SJSA1 (cell line): ENCODE measurements at places on chromosomes 7 and 10.

DNA sequence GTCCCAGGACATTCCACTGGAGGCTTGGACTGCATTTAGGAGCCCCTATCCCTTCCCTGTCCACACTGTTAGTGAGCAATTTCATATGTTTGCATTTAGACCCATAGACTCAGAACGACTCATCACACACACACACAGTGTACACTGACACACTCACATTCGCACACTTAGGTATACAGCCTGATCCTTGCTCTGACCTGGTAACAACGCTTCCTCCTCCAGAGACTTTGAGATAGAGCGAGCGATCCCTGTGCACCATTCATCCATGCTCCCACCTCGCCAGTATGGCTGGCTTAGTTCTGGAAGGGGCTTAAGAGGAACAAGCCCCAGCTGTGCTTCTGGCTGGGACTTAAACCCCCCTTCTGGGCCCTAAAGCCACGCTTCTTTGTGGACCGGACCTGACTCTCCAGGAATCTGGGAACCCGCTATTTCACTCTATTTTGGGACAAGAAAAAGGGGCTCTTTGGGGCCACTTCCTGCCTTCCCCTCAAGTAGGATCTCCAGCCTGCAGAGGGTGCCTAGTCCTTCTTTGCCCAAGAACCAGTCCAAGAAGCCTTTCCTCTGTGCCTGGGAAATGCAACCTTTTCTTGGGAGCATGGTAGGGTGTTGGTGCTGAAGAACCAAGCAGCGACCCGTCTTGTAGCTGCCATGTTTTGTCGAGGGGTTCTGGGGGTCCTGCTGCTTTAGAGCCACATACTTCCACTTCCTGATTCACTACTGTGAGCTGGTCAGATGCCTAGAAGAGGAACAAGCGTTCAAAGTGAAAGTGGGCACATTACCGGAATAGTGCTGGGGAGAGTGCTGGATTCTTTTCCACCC, 1.1 kb upstream of the HOXA13 start:
- H3K36me3 ChIP-seq = 0 out of 2 replicates have a peak, but pooled peaks cover 4% of the 10 kb centered on the region
- DNase-seq = peak; percentile 30
- no peak overlapping the region for H3K27ac ChIP-seq

DNA sequence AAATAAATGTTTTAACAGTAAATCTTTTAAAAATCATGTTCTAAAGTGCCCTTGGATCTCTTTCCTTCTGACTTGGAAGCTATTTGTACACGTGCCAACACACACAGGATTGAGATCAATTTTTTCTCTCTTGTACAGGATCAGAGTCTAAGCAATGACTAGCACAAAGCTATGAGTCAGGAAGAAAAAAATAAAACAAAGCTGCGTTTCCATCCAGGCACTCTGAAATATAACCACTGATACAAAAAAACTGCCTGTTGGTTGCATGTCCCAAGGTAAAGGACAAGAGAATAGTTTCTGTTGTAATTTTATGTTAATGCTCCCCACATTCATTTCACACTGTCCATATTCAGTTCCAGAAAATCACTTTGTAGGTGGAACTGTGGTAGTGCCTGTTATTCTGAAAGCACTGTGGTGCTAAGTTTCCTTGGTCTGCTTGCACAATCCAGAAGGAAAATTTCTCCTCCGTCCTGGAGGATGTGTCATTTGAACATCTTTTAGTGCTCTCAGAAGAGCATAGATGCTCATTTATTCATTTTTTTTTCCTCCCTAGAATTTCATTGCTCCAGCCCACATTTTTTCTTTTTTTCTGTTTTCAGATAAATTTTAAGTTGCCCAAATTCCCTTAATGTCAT, 113.4 kb downstream of the PLXDC2 start:
- H3K4me1 ChIP-seq = no peaks in the 10 kb centered on the region
- no peak overlapping the region for H3K4me3 ChIP-seq
- H3K27ac ChIP-seq = no peak overlapping the region
- no peak for DNase-seq

GRCh38 chr10:75111907-75112679, 637 bp downstream of the SAMD8 start:
- peak overlapping the region; percentile 79 for H3K4me3 ChIP-seq
- H3K4me1 ChIP-seq = peaks cover 17% of the 10 kb centered on the region
- no peaks in the 10 kb centered on the region for H3K27me3 ChIP-seq
- H3K36me3 ChIP-seq = peaks cover 5% of the 10 kb centered on the region

GRCh38 chr7:94087664-94088352, 83.7 kb upstream of the BET1 start:
- peak overlapping the region; percentile 10; the same call in 1 of the 2 replicates for H3K4me3 ChIP-seq
- no peaks in the 10 kb centered on the region for H3K36me3 ChIP-seq
- H3K27me3 ChIP-seq = no peaks in the 10 kb centered on the region

DNA sequence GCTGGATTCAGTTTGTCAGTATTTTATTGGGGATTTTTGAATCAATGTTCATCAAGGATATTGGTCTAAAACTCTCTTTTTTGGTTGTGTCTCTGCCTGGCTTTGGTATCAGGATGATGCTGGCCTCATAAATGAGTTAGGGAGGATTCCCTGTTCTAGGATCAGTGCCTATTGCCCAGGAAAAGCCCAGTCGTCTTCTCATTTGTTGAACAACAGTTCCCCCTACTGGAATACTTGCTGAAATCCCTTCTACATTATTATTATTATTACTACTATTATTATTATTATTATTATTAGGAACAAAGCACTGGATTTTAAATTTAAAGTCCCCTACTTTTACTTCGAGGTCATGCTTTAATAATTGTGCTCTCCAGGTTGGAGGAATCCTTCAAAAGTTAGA, 528.9 kb downstream of the MAGI2 start:
- DNase-seq = no peak
- no peak overlapping the region for H3K27ac ChIP-seq
- no peaks in the 10 kb centered on the region for H3K36me3 ChIP-seq
- no peaks in the 10 kb centered on the region for H3K27me3 ChIP-seq
- no peak overlapping the region for H3K4me3 ChIP-seq
- H3K4me1 ChIP-seq = no peaks in the 10 kb centered on the region
